ENCODE measurements at places on chromosomes 12 and 14.
A peak's percentile ranks its signal among the peaks of the same experiment; 100 is the strongest.

DNA sequence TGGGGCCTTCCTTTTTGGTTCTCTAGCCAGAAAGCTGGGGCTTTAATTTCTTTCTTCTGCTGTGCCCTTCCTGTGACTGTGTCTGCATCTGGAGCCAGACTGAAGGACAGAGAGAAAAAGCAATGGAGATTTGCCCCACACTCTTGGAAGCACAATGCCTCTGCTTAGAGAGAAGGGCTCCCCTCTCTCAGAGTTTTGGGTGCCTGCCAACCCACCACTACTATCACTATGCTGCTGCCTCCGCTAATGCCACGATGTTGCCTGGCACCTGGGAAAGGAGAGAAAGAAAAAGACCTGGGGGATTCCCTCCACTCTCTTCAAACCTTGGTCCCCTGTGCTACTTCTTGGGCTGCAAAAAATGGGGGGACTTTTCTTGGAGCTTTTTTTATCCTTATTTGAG, 52.6 kb downstream of the TMEM260 start:
- DNase-seq, result no peak

DNA sequence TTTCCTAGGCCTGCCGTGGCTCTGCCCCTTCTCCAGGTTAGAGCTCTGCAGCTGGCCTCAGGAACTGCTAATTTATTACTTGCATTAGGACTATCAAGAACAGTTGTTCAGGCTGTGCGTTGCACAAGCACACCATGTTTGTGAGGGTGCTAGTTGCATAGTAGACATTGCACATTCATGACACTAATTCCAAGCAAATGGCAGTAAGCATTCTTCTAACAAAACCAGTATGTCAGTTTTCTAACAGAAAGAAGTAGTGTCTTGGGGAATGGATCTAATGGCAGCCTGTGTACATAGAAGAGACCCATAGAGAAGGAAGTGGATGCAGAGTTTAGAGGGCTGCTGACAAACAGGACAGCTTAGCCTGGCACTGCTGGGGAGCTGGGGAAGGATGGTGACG, 53.9 kb downstream of the ERH start:
- no peak for DNase-seq

DNA sequence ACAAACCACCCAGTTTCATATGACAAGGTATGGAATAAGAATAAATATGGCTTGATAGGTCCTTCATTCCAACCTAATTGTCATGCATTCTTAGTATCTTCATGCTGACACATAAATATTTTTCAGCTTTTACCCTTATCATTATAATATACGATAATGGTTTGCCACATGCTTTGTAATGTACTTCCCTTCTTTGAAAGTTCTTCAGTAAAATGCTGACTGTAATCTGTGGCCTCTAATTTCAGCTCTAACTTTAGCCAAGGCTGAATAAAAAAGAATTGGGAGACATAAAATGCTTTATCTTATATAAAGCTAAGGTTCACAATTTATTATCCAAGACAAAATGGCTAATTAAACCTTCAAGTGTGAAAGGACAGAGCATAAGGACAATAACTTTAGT, 2.6 kb upstream of the MAP4K5 start:
- no peak for DNase-seq

DNA sequence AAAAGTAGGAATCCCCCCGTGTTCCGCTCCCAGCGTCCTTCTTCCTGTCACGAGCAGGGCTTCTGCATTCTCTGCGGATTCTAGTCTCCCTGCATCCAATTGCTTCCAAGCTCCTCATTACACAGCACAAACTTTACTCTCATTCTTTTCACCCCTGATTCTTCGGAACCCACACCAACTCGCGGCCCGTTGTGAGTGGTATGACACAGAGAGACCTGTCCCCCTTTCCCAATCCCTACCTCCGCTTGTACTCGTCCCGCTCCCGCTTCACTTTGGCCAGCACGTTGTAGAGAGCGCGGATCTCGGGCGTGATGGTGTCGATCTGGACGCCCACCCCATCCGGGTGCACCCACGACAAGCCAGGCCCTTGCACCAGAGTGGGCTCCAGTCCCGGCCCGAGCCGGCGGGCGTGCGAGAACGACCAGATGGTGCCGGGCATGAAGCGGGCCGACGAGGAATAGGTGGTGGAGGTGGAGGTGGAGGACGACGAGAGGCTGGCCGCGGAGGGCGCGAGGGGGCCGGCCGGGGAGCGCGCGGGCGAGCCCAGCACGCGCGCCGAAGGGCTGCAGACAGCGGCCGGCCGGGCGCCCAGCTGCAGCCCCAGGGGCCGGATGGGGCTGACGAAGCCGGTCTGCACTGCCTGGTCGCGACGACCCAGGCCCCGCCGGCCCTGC, 687 bp downstream of the IFFO1 start:
- DNase-seq, result no peak

DNA sequence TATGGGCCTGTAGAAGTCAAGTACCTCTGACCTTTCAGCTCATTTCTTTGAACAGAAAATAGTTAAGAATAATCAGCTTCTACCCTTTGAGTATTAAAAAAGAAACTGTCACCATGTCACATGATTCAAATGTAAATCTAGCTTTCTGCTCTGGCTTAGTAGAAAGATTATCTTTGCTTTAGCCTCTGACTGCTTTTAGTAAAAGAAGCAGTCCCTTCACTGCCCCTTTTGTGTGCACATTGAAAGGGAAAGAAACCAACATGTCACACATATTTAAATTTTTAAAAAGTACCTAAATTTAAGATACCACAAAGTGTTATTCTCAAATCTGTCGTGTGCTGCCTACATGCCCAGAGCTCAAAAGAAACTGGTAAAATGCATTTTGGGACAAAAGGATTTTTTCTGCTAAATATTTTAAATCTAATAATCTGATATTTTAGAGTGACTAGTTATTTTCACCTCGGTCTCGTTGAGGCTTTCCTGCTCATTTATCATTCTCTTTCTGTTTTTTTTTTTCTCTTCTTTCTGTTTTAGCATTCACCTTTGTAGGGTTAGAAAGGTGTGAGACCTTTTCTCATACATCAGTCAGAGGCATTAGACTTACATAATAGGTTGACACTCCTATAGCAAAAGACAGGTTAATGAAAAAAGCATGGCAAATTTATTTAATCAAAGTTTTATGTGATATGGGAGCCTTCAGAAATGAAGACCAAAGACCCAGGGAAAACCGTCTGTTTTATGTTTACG, 41.3 kb downstream of the SLC16A7 start:
- no peak for DNase-seq

GRCh38 chr12:70513426-70513825, 123.8 kb downstream of the PTPRB start:
- no peak for DNase-seq

DNA sequence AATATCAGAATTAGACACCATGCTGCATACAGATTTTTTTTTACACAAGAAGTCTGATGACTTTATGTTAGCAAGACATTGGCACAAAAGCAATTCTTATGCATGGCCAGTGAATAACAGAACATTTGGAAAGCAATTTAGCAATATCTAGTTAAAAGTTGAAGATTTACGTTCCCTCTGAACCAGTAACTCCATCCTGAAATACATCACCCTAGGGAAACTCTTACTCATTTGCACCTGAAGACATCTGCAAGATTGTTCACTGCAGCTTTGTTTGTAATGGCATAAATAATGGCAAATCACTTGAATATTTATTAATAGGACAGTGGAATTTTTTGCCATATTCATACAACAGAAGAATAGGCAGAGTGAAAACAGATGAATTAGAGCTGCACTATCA, 670.0 kb upstream of the NOVA1 start:
- DNase-seq, result no peak

GRCh38 chr14:103767336-103767894, 51.8 kb downstream of the ZFYVE21 start:
- no peak for DNase-seq

DNA sequence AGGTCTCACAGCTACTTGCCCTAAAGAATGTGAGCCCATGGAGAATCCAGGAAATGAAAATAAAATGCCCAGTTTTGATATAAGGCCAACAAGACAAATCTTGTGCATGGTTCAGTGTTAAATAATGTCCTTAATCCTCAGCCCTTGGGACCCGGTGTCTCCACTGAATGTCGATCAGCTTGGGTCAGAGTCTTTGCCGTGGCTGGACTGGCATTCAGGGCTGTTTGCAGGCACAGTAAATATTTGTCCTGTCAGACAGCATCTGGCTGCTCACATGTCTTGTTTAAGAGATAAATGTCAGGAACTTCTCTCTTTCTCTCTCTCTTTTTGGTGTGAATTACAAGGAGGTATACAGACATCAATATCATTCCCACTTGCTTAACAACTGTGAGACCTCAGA, 452.5 kb downstream of the FUT8 start:
- DNase-seq, result no peak

- DNase-seq, result no peak
Observed at GRCh38 chr12:29673346-29673745, 110.4 kb downstream of the TMTC1 start.

GRCh38 chr12:123655420-123655819, 15.5 kb upstream of the TCTN2 start:
- DNase-seq, result no peak

GRCh38 chr12:79690638-79691510, at the start of gene PAWR:
Gene PAWR (minus strand): TSS chr12:79690964. CDS start chr12:79690244, 720 bp downstream.
- DNase-seq, result peak; percentile 44

GRCh38 chr12:68792952-68793351, 15.0 kb upstream of the MDM2 start:
- peak; percentile 23 for DNase-seq

DNA sequence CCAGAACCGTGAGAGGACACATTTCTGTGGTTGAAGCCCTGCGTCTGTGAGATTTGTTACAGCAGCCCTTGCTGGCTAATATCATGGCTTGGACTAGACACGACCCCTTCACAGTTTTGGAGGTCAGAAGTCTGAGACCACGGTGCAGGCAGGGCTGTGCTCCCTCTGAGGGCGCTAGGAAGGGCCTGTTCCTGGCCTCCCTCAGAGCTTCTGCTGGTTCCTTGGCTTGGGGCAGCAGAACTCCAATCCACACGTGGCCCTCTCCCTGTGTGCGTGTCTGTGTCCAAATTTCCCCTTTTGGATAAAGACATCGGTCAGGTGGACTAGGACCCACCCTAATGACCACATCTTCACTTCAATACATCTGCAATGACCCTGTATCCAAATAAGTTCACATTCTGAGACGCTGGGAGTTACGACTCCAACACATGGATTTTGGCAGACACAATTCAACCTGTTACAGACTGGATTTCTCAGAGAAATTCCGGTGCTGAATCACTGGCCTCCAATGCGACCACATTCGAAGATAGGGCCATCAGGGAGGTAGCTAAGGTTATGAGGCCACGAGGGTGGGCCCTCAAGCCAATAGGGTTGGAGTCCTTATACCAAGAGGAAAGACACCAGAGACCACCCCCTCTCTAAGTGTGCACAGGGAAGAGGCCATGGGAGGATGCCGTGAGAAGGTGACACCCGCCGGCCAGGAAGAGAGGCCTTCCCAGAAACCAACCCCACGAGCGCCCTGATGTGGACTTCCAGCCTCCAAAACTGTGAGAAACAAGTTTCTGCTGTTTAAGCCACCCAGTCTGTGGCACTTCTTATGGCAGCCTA, 43.6 kb upstream of the PPP2R5C start:
- DNase-seq, result no peak

GRCh38 chr14:104600141-104600643, 4.4 kb downstream of the TMEM179 start:
- no peak for DNase-seq

GRCh38 chr12:88309546-88309945, 167.4 kb downstream of the TMTC3 start:
- no peak for DNase-seq

GRCh38 chr12:72318341-72318740, 46.2 kb downstream of the TRHDE start:
- DNase-seq, result no peak

GRCh38 chr12:31057671-31058070, 16.0 kb upstream of the DDX11 start:
- no peak for DNase-seq

DNA sequence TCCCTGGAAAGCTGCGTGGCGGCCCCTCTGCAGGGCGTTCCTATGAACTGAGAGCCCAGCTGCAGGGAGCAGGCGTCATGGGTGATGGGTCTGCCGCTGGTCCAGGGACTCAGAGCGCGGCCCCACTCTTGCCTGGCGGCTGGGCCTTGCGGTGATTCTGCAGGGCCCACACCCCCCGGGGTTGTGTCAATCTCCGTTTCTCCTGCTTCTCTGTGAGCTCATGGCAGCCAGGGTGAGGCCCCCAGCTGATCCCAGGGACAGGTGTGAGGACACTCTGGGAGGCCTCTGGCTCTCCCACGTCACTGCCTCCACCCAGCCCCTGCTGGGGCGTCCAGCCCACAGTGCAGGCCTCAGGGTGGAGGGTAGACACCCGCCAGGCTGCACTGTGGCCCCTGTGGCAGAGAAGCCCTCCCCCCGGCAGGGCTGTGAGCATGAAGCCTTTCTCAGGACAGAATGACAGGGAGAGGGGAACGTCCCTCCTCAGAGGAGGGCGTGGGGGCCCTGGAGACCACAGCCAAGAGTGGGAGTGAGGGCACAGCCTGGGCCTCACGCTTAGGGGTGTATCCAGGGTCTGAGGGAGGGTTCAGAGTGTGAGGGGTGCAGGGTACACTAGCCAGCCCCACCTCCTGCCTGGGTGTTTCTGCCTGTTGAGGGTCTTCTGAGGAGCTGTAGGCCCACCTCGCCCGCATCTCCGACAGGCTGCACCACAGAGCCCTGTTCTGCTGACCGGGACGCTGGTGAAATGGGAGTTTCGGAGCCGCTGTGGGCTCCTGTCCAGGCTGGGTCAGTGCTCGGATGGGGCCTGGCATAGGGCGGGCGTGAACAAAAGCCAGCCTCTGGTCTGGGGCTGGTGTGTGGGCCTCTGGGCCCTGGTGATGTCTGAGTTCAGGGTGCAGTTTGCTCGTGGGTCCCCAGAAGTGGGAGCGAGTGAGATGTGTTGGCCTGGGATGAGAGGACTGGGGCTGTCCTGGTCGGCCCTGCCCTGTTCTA, 26.7 kb upstream of the CRIP2 start:
- no peak for DNase-seq

- DNase-seq, result no peak
Observed at GRCh38 chr12:19018302-19018970, 111.1 kb upstream of the PLEKHA5 start.

DNA sequence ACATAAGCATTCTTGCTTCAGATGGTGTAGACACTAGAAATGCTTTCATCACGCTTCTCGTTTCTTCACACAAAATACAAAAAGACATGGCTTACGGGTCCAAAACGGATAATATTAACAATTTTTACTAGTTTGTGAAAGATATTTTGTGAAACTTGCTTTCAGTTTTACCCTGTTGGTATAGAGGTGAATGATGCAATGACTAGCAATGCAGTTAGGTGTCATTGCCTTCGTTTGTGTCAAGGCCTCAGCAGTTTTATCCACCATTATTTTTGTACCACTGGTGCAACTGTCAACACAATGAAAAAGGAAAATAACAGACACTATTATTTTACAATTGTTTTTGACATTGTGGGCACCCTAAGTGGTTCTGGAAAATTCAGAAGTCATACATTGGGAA, 323.0 kb downstream of the FLRT2 start:
- DNase-seq, result no peak

DNA sequence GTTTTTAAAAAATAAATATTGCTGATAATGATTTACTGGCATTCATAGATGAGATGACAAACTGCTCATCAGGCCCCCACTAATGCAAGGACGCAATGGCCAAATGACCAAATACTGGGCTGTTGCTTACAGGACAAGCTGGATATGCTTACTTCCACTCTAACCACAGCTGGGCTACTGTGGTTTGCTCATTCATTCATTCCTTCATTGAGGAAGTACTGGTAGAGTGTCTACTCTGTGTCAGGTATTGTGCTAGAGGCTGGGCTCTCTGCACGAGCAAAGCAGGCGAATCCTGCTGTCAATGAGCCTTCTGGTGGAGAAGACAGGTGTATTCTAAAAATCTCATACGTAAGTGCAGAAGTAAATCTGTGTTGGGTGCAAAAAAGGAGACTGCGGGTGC, 113.3 kb upstream of the SLC38A2 start:
- DNase-seq, result no peak
